ENCODE measurements at places on chromosomes 16 and 17.

DNA sequence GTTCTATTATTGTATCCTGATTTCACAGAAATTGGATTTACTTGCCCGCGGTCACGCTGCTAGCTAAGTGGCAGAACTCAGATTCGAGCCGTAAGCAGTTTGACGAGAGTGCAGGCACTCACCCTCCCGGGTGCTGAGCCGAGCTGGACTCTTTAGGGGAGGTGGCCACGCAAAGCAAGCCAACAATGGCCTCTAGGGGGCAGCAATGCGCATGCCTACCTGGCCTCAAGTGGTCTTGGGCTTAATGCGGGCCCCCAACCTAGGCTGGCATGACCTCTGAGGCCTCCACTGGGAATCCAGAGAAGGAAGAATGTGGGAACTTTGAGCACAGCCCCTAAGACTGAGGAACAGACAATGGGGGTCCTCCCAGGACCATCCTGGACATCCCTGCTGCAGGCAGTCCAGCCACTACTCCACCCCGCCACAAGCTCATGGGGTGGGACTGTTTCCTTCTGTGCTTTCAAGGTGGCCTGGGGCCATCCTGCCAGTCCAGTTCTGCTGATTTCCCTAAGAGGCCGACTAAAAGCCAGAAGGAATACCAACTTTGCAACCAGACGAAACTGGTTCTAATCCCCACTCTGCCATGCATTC is 276.5 kb downstream of the XYLT1 start:
- DNase-seq, result peak; percentile 68

- no peak for DNase-seq
Observed at GRCh38 chr17:76239538-76240274, 587 bp downstream of the RNF157 start.

DNA sequence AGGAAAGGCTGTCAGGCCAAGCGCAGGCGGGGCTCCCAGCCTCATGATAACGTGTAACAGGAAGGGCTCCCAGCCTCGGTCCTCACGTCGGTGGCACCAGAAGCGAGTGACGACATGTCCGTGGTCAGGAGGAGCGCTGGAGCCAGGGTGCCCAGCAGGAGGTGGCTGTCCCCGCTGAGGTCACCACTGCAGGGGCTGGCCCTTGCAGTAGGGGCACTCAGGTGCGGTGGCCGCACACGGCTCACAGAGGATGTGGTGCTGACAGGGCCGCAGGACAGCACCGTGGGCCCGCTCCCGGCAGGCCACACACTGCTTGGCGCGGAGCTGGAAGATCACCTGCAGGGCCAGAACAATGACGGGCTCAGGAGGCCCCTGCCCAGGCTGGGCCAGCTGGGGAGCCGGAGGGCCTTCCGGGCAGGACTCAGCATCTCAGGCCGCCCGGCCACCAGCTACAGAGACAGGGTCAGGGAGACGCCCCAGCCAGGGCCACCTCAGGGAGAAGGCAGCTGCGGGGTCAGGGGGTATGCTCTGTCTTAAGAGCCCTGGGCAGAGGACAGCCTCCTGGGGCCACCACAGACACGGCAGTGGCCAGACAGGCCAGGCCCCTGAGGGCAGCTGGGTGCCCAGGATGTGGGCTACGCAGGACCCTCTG is 14.5 kb downstream of the GNPTG start:
- DNase-seq, result no peak

DNA sequence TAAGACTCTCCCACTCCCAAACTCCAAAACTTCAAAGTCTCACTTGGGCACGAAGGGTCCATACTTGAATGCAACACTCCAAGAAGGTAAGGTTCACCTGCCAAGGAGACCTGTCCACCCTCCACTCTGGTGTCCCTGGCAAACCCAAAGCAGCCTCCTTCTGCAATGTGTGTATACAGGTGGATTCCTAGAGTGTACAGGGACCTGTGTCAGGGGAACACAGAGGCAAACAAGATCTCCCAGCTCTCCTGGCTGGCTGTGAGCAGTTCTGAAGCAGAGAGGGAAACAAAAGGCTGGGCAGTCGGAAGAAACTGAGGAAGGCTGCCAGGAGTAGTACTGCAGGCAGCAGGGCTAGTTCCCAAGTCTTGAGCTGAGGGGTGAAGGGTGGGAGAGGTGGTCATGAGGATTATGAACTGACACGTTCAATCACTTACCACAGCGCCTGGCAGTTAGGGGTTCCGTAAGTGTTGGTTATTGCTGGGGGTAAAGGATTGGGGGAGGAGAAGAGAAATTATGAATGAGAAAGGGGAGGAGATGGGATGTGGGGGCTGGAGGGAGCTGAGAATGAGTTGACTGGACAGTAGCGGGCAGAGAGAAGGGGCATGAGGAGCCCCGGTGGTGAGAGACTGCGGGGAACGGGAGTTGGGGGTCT is 795 bp downstream of the KCTD13 start:
- no peak for DNase-seq

DNA sequence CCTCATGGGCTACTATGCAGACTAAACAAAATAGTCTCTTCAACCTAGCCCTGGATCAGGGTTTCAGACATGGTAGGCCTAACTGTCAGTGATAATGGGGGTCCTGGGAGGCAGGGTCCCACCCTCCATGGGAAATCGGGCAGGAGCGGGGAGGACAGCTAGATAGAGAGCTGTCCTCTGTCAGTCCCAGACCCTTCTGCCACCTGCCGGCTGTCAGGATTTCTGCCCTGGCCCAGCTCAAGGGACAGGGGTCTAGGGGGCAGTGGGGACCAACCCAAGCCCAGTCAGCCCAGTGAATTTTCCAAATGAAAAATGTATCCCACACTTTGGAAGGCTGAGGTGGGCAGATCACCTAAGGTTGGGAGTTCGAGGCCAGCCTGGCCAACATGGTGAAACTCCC is 5.3 kb downstream of the CA7 start:
- DNase-seq, result no peak

GRCh38 chr16:22743401-22743800 is 70.6 kb upstream of the HS3ST2 start:
- DNase-seq, result no peak

GRCh38 chr16:53600126-53600525 is 97.1 kb upstream of the AKTIP start:
- DNase-seq, result no peak

DNA sequence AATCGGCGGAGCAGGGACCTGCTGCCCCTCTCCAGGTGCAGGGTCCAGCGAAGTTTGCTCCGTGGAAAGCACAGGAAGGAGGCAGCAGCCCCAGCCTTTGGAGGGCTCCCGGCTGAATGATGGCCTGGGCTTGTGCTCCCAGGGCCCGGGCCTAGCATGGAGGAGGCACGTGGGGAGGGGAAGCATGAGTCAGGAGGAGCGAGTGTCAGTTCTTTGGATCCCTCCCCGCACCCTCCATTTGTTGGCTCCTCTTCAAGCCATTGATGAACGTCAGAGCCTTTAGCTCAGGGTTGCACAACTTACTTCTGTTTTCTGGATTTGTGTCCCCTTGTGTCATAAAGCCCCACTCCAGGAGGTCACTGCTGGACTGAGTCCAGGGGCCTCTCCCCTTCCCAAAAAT is 25.8 kb downstream of the TTYH2 start:
- DNase-seq, result no peak

DNA sequence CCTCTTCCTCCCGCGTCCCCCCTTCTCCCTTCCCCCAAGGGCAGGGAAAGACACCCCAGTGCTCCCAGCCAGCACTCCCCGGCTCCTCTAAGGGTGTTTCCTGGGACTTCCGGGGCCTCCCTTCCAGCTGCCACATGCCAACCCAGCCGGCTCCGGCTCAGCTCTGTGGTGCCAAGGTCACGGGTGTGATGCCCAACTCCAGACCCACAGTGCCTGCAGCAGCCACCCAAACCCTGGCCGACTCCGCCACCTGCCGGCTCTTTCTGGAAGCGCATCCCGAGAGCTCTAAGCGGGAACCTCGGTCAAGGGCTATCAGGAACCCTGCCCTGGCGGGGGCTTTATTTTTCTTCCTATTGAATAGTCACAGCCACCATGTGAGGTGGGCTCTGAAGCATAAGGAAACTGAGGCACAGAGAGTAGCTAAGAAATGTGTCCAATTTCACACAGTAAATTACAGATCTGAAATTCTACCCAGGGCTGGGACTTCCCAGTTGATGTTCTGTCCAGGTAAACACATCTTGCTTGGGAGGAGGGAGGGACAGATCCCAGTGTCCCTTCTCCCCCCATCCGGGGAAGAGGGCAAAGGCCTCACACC is 3.3 kb upstream of the PPP1R1B start:
- DNase-seq, result peak; percentile 92

DNA sequence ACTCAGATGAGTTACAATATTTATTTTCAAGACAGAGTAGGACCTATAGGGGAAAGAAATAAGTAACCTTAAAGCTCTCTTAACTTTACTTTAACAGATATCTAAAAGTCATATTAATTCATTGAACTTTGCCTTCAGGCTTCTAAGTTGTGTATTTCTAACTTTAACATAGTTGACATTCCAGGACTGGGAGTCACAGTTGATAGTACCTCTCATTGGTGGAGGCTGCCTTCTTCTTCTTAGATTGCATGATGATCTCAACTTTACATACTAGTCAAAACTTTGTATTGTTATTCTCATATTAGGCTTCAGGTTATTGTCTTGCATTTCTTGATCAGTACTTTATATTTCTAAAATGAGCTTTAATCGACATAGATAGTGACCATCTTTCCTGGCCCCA is 350.1 kb upstream of the KIF2B start:
- DNase-seq, result no peak

DNA sequence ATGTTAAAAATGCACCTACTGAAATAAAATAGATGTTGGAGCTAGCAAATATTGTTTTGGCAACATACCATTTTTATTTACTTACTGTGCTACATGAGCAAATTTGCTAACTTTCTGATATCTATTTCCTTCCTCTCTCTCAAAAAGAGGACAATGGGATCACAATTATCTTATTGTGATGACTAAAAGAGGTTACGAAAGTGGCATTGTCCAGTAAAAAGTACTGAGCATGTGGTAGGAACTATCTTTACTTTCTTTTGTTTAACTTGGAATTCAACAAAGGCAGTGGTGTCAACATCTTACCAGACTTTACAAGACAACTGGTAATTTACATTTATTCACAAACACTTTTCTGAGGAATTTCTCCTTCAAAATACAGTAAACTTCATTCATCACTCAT is 1542.6 kb upstream of the CDH8 start:
- no peak for DNase-seq

DNA sequence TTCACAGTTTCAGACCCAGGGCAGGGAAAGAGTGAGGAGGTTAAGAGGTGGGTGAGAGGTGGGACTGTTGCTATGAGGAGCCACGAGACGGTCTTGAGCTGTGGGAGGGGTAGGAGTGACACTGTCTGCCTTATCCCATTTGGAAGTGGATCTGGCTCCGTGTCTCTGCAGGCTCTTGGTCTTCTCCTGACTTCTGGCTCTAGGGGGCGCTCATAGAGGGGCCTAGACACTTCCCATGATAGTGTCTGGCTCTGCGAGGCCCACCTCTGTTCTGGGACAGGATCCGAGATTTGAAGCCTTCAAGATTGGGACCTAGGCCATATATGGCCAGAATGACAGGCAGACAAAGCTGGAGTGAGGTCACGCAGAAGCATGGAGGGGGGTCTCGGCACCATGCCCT is 204.5 kb downstream of the GSG1L start:
- DNase-seq, result no peak

- DNase-seq, result no peak
Observed at GRCh38 chr16:81273223-81273950, 34.9 kb downstream of the BCO1 start.

- no peak for DNase-seq
Observed at GRCh38 chr17:17840751-17841591, 4.2 kb upstream of the SREBF1 start.

DNA sequence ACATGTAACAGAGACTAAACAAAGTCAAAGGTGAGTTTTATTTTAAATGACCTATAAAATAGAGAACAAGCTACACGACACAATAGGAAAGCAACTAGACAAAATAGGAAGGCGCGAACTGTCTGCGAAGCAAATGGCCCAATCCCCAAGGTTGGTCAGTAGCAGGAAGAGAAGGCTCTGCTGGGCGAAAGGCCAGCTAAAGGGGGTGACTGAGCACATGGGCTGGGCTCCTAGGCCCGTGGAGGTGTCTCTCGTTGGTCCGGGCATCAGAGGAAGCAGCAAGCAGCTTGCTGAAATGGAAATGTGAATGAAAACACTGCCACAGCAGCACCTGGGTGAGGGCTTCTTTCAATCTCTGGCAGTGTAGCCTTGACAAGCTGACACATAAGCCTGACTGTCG is 129.4 kb downstream of the ZNF778 start:
- no peak for DNase-seq

- peak; percentile 50 for DNase-seq
Observed at GRCh38 chr17:33686171-33686570, 393.1 kb upstream of the ASIC2 start.

DNA sequence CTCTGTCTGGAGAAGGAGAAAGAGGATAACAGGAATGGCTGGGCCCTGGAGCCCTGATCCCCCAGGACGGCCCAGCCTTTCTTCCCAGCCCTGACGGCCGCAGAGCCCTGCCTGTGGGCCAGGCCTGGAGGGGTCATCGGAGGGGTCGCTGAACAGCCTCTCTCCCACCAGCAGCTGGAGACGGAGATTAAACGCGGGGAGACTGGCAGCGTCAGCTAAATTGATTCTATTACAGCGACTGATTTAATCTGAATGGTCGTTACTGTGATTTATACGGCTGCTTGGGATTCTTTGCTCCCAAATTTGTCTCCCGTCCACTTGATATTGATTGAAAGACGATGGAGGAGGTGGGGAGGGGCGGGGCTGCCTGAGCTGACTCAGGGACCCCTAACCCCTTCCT is 7.1 kb upstream of the CDH15 start:
- no peak for DNase-seq

DNA sequence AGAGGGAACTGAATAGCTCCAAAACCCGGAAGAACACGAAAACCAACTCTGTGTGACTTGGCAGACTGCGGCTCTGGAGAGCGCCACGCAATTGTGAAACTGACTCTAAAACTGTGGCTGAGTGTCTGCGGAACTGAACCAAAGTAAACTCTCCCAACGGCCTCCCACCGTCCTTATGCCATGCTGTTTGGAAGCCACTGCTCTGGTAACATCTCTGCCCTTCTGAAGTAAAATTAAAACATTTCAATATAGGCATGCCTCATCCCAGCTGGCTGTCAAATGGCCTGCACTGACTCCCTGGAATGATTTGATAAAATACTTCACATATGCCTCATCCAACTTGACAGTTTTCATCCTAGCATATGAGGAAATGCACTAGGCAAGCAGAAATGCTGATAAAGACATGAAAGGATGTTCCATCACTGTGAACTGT is 70.2 kb downstream of the PARN start:
- no peak for DNase-seq
